CD4-positive, CD25-positive, alpha-beta regulatory T cell (primary cell): ENCODE measurements at places on chromosomes 12 and 14.

DNA sequence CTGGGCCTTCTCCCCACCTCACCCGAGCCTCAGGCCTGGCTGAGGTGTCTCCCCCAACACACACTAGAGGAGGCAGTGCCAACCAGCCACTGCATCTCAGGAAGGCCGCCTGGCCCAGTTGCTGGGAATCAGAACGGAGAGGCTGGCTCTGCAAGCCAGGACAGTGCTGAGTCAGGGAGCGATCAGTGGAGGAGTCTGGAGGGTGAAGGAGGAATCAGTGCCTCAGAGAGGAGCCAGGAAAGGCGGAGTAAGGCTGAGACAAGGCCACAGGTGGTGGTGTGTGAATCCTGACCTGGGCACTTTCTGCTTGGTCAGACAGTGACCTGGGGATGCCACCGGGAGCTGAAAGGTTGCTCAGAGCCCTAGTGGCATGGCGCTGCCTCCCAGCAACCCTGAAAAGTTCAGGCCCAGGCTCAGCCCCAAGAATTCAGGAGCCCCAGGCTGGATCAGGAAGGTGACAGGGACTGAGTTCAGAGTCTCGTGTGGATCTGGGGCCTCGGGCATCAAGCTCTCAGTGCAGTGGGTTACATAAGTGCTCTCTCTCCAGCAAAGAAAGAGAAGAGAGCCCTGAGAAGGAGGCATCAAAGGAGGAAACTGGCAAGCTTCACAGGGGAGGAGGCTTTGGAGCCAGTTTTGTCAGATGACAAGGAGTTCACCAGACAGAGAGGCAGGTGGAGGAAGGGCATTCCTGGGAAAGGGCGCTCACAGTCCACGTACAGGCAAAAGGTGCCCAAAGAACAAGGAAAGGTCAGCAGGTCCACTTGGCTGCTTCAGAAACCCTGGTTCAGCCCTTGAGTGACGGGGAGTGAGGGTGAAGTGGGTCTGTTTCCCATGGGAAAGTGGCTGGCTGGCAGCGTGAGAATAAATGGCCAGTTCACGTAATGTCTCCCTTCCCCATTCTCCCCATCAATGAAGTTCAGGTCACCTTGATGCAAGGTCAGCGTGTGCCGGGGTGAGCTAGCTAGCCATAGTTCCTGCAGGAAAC, 87.8 kb downstream of the ZFP36L1 start:
- no peak for DNase-seq

- DNase-seq = no peak
These were observed 147.3 kb upstream of the RFLNA start for GRCh38 chr12:124147575-124147974.

GRCh38 chr14:100287202-100287997, 18.8 kb downstream of the SLC25A29 start:
- DNase-seq = no peak

DNA sequence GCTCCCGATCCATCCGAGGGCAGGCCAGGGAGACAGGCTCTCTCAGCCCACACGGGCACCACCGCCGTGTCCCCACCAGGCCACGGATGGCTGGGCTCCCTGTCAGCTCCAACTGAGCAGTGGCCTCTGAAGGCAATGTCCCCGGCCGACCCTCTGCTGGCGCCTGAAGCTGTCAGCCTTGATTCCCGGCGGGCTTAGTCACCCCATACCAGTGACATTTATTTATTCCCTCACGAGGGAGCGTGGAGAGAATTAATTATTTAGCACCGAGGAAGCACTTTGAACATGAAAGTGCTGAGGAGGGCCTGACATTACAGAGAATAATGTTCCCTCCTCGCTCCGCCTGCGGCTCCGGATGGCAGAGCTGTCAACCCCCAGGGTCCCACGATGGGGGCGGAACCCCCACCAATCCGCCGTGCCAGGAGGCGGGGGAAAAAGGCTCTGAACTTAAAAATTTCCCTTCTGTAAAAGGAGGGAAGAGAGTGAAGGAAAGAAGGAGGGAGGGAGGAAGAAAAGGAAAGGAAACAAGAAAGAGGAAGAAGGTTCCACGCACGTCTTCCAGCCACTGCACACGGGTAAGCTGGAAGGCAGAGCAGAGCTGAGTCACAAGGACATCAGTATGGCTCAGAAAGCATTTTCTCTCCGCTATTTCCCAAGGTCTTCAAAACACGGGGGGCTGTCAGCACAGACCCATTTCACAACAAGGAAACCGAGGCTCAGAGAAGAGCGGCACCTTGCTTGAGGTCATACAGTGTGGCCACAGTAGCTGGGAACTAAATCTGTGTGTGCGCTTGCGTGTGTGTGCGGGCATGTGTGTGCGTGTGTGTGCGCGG, 108.7 kb upstream of the NCOR2 start:
- no peak for DNase-seq

GRCh38 chr12:109613649-109614455, 40.3 kb downstream of the MVK start:
- no peak for DNase-seq

DNA sequence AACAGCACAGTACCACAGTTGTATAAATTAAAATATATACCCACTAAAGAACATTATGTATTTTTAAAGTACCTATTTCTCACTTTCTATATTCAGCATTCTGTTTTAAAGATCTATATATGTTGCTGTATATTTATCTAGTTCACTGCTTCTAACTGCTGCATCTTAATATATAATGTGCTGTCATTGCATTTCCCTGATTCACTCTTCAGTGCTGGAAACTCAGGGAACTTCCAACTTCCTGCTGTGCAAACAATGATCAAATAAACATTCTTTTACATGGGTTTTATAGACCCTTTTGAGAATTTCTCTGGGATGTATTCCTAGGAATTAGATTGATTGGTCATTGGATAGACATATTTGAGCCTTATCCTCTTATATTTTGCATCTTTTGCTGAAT, 379.1 kb downstream of the APAF1 start:
- DNase-seq = no peak

DNA sequence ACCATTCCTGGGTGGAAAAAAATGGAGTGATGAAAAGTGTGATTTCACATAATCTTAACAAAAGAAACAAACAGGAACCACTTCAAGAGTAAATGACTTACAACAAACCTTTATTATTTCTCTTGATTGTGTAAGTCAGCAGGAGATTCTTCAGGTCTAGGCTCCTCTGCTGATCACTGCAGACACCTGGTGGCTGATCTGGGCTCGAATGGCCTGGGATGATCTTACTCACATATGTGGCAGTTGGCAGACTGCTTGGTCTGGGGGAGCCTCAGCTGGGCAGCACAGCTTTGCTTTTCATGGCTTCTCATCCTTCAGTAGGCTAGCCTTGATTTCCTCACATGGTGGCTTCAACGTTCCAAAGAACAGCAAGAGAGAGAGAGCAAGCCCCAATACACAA, 215.4 kb upstream of the PRICKLE1 start:
- no peak for DNase-seq

GRCh38 chr12:50099302-50100008, 4.4 kb upstream of the GPD1 start:
- DNase-seq = no peak

- no peak for DNase-seq
These were observed 116.7 kb upstream of the EGLN3 start for GRCh38 chr14:34067587-34067986.

DNA sequence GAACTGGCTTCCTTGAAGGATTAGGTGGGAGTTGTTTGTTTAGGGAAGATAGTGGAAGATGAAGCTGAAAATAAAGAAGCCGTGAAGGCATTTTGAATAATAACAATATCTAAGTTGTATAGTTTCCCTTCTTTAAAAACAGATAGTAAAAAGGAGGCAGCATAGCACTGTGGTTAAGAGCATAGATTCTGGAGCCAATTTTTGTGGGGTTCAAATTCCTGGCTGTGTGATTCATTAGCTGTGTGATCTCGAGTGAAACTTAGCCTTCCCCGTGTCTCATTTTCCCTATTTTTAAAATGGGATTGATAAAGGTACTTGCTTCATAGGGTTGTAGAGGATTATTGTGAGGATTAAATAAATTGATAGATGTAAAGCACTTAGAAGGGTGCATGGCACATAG, 104.5 kb downstream of the MYRFL start:
- no peak for DNase-seq

- DNase-seq = no peak
These were observed 37.0 kb downstream of the NUAK1 start for GRCh38 chr12:106101803-106102202.

DNA sequence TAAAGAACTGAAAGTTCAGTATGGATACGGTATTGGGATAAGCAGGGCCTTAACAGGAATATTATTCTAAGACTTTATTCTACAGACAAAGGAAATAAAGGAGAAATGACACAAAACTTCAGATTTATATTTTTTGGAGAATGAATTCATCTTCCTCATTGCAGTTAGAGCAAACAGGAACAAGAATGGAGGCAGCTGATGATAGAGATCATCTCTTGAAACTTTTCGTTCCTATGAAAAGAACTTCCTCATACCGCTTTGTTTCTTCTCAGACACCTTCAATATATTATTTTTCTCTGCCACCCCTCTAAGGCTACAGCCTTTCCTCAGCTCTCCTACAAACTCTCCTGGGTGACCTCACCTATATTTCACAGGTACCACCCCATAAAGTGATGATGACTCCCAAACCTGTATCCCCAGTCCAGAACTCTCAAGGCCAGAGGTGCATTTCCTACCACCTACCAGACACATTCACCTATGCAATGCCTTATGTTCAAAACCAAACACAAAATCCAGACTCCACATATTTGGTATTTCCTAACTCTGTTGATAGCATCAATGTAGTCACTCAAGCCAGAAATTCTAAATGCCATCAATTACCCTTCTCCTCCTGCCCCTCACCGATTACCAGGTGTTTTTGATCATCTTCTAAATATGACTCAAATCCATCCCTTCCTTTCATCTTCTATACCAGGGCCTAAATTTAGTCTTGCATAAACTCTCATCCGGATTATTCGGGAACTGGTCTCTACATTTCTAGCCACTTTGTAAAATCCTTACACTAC, 7.4 kb downstream of the MAP4K5 start:
- no peak for DNase-seq

DNA sequence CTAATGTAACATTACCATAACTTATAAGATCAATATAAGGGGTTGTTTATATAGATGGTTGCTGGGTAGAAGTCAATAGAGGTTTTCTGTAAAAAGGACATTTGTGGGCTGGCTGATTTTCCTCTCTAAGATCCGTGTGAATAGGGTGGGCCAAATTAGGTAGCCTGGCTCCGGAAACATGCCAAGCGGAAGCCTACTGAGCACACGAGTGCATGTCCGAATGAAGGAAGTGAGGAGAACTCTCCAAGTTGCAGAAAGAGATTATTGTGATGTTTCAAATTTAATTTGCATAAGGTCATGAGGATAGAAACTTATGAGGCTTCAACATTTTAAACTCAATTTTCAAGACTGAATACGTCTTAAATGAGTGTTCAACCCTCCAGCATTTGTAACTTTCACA, 356.7 kb downstream of the SNAPC1 start:
- DNase-seq = no peak

GRCh38 chr12:108717243-108717642, 14.1 kb downstream of the CORO1C start:
- no peak for DNase-seq

DNA sequence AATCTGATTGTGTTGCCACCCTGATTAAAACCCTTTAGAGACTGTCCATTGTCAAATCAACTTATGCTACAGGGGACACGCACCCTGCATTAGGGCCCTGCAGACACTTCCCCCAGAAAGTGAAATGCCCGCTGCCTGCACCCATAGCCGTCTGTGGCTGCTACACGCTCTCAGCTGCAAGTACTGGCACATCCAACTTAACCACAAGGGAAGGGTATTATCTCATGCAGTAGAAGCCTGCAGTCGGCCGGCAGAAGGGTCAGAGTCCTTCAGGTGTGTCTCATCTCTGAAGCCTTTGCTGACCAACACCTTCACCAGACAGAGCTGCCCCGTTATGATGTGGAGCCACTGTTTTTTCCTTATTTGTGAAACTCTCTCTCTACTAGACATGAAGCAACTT, 20.8 kb downstream of the CFAP251 start:
- DNase-seq = no peak

GRCh38 chr12:121295746-121296617, 527 bp downstream of the CAMKK2 start:
- peak; percentile 33 for DNase-seq

DNA sequence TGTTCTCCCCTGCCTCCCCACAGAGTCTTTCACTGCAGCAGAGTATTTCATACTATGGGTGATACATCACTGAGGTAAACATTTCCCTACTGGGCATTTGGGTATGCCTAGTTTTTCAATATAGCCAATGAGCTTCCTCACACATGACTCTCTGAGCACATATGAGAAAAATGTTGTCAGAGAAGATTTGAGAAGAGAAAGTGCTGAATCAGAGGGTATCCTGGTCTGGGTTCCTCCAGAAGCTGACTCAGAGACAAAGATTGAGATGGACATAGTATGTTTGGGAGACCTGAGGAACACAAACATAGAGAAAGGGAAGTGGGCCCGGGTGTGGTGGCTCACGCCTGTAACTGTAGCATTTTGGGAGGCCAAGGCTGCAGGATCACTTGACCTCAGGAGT, 12.6 kb downstream of the SLC8B1 start:
- DNase-seq = no peak

GRCh38 chr12:104354868-104355570, 51.5 kb downstream of the EID3 start:
- DNase-seq = no peak
